ENCODE measurements at places on chromosomes 6 and 20.

GRCh38 chr6:41558033-41558807 is 12.0 kb downstream of the FOXP4 start:
- H3K4me3 ChIP-seq: no peak overlapping the region
- peaks cover 24% of the 10 kb centered on the region for H3K4me1 ChIP-seq
- no peaks in the 10 kb centered on the region for H3K27me3 ChIP-seq
- peaks cover 12% of the 10 kb centered on the region for H3K36me3 ChIP-seq

GRCh38 chr6:13660893-13661292 is 45.8 kb downstream of the NOL7 start:
- no peak overlapping the region for H3K4me3 ChIP-seq
- no peaks in the 10 kb centered on the region for H3K4me1 ChIP-seq
- DNase-seq: no peak
- H3K27ac ChIP-seq: no peak overlapping the region
- no peaks in the 10 kb centered on the region for H3K27me3 ChIP-seq

DNA sequence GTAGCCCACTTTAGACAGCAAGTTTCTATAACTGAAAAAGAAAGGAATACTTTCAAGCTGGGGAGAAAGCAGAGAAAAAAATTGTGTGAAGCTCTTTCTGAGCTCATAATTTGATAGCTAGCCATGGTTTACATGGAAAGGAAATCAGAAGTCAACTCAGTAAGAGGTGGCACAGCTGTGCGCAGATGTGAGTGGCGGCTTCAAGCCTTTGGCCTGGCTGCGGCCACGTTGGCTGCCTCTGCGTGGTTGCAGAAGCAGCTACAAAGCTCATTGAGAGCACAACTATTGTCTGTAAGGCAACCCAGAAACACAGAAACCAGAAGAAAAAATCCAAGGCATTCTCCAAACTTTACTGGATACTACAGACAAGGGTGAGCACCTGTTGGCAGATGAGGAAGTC is 136.9 kb downstream of the SASH1 start:
- H3K27ac ChIP-seq: no peak overlapping the region
- H3K4me1 ChIP-seq: no peaks in the 10 kb centered on the region

GRCh38 chr6:109381747-109382575 is at the start of gene CD164:
CD164 (minus strand) TSS chr6:109382467; CDS start chr6:109382378, 89 bp downstream.
- no peaks in the 10 kb centered on the region for H3K27me3 ChIP-seq
- peak within 1 kb of the TSS; percentile 94 for H3K27ac ChIP-seq
- peaks cover 22% of the 10 kb centered on the region for H3K36me3 ChIP-seq
- peaks cover 42% of the 10 kb centered on the region for H3K4me1 ChIP-seq
- H3K4me3 ChIP-seq: peak within 1 kb of the TSS; percentile 90

DNA sequence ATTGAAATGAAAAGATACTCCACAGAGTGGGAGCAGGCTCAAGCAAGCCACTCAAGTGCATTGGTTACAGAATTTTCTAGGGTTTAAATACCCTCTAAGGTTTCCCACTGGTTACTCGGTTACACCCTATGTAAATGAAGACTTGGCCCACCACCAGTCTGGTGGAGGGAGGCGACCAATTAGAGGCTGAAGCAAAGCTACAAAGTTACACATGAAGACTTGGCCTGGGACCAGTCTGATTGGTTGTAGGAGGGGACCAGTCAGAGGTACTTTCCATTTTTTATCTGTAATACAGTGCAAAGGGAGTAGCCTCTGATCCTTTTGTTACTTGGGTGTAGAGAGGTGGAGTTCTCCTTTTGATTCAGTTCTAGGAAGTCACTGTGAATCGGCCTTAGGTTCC is 7.6 kb downstream of the SRSF12 start:
- H3K27me3 ChIP-seq: no peaks in the 10 kb centered on the region
- no peak for DNase-seq
- no peaks in the 10 kb centered on the region for H3K4me1 ChIP-seq
- H3K27ac ChIP-seq: no peak overlapping the region
- no peaks in the 10 kb centered on the region for H3K36me3 ChIP-seq

GRCh38 chr6:36838896-36839748 is at the start of gene CPNE5:
CPNE5 (minus strand) TSS chr6:36839444; CDS start chr6:36839377, 67 bp downstream.
- no peak within 1 kb of the TSS for H3K27ac ChIP-seq
- H3K4me1 ChIP-seq: peaks cover 18% of the 10 kb centered on the region
- peak within 1 kb of the TSS; percentile 23 for H3K4me3 ChIP-seq
- H3K36me3 ChIP-seq: no peaks in the 10 kb centered on the region
- peaks cover 43% of the 10 kb centered on the region for H3K27me3 ChIP-seq

DNA sequence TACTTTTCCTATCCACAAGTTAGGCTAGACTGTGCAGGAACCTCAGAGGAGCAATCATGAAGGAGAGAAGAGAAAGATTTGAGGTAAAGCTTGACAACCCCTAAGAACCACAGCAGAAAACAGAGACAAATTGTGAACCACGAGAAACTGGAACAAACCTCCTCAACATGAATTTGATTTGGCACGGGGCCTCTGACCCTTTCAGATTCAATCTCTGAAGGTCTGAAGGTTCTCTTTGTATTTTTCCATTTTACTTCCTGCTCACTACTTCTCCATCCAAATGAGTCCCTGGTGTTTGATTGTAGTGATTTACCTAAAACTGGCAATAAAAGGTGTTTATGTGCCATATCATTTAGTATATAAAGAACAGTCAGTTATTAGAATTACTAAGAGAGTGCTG is 126.1 kb upstream of the STXBP5 start:
- no peaks in the 10 kb centered on the region for H3K4me1 ChIP-seq
- no peak overlapping the region for H3K27ac ChIP-seq
- no peaks in the 10 kb centered on the region for H3K36me3 ChIP-seq
- DNase-seq: no peak
- H3K4me3 ChIP-seq: no peak overlapping the region

DNA sequence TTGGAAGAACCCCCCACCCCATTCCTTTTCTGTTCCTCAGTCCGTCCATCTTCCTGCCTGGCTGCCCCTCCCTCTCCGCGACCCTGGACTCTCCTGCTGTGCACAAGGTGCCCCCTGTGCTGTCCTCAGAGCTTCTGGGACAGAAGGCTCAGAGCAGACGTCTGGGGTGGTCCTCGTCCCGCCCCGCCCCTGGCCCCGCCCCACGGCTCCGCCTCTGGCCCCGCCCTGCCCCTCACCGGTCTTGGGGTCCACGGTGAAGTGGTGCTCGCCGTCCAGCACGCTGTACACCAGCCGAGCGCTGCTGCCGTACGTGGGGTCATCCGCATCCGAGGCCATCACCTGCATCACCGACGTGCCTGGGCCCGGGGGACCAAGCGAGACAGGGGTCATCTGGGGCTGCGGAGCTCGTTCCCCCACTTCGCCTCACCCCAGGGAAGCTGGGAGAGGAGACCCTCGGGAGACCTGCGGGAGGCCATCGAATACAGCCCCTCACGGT is 81.0 kb downstream of the CDH22 start:
- no peak overlapping the region for H3K27ac ChIP-seq
- no peaks in the 10 kb centered on the region for H3K4me1 ChIP-seq
- no peak for DNase-seq
- H3K4me3 ChIP-seq: no peak overlapping the region

- no peaks in the 10 kb centered on the region for H3K36me3 ChIP-seq
- no peak overlapping the region for H3K4me3 ChIP-seq
- no peak for DNase-seq
- no peaks in the 10 kb centered on the region for H3K4me1 ChIP-seq
These were observed 44.8 kb downstream of the TCP11 start for GRCh38 chr6:35096129-35096862.

DNA sequence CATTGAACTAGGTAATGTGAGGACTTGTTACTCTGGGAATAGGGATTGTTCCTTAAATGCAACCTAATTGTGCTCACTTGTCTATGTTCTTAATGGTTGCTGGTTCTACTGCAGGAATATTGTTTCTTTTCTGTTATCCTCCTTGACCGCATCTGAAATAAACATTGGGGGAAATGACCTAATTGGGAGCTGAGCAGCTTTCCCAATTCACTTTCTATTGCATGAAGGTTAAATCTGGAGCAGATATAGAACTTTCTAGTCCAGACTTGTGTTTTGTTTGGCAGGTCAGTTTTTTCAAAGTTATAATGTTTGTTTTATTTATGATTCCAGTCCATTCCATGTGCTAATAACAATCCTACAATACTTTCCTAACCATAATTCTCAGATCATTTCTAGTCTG is 981.0 kb upstream of the CITED2 start:
- no peaks in the 10 kb centered on the region for H3K4me1 ChIP-seq
- no peaks in the 10 kb centered on the region for H3K36me3 ChIP-seq
- H3K27me3 ChIP-seq: no peaks in the 10 kb centered on the region
- no peak overlapping the region for H3K4me3 ChIP-seq

GRCh38 chr6:37582306-37582705 is 82.6 kb upstream of the CCDC167 start:
- no peak for DNase-seq
- H3K27me3 ChIP-seq: no peaks in the 10 kb centered on the region

DNA sequence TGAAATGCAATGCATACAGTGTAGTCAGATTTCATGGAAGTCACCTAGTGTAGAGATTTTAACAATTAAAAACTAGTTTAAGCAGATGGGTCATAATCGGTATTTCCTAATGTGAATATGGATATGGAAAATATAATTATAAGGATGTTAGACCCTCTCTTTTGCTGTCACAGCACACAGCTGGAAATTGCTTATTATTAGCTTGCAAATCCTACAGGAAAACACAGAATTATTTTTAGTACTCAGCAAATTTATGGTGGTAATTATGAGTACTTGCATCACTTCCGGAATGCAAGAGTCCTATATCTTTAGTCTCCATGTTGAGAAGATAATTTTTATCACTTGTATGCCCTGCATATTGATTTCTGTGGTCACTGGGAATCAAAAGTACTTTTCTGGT is 993.6 kb downstream of the KIF16B start:
- no peak for DNase-seq
- no peak overlapping the region for H3K4me3 ChIP-seq

DNA sequence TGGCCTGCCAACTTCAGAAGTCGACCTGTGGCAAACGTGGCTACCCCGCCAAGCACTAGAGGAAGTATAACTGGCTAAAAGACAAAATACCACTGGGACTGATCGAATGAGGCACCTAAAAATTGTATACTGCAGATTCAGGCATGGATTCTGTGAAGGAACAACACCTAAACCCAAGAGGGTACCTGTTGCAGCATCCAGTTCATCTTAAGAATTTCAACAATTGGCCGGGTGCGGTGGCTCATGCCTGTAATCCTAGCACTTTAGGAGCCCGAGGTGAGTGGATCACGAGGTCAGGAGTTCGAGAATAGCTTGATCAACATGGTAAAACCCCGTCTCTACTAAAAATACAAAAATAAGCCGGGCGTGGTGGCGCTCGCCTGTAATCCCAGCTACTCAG is 27.2 kb upstream of the SPAG4 start:
- no peaks in the 10 kb centered on the region for H3K36me3 ChIP-seq
- no peak overlapping the region for H3K27ac ChIP-seq
- no peaks in the 10 kb centered on the region for H3K4me1 ChIP-seq
- no peak for DNase-seq
- no peaks in the 10 kb centered on the region for H3K27me3 ChIP-seq

- no peaks in the 10 kb centered on the region for H3K4me1 ChIP-seq
- H3K27ac ChIP-seq: no peak overlapping the region
- no peak for DNase-seq
- H3K4me3 ChIP-seq: no peak overlapping the region
- H3K36me3 ChIP-seq: no peaks in the 10 kb centered on the region
- no peaks in the 10 kb centered on the region for H3K27me3 ChIP-seq
These were observed 886.7 kb downstream of the TBC1D32 start for GRCh38 chr6:120447605-120448004.
